Pons (tissue), 1 donor: ENCODE measurements at places on chromosomes 16 and 17.
A peak's percentile ranks its signal among the peaks of the same experiment; 100 is the strongest.

GRCh38 chr16:2154533-2155090, 970 bp upstream of the TRAF7 start:
- no peak for DNase-seq

GRCh38 chr16:77739559-77739892, 17.2 kb downstream of the NUDT7 start:
- DNase-seq: no peak

GRCh38 chr16:57289391-57290257, 5.2 kb upstream of the PLLP start:
- peak; percentile 94 for DNase-seq

- DNase-seq: no peak
These were observed 1.5 kb upstream of the PCYT2 start for GRCh38 chr17:81912441-81913309.

GRCh38 chr16:15046692-15047376, 9.0 kb downstream of the NTAN1 start:
- no peak for DNase-seq

DNA sequence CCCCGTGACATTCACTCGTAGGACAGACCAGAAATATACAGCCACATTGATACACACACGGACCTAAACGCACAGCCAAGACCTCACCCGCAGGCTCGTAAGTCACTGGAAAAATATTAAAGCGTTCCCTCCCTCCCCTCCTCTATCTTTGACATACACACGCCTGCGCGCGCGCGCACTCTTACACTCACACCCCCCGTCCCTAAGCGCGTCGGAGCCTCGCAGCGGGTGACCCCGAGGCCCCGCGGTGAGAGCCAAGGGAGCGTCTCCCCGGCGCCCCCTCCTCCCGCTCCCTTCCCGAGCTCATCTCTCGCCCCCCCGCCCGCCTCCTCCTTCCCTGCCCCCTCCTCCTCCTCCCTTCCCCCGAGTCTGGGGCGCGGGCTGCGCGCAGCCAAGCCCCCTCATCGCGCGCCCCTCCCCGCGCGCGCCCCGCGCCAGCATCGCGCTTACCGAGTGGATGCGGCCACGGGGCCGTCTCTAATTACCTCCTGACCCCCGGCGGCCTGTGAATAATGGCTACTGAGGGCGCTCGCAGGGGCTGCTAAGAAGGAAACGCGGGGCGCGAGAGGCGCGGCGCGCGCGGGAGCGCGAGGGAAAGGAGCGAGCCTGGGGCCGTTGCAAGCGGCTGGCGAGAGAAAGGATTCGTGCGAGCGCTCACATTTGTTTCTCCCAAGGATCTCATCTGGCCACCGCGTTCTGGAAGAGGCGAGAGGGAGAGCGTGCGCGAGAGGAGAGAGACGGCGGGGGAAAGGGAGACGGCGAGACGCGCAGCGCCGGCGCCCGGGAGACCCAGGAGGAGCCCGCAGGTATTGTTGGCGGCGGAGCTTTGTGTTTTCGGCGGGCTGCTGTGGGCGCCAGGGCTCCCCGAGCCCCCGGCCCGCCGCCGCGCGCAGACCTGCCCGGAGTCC, 42.4 kb downstream of the RAI1 start:
- no peak for DNase-seq

DNA sequence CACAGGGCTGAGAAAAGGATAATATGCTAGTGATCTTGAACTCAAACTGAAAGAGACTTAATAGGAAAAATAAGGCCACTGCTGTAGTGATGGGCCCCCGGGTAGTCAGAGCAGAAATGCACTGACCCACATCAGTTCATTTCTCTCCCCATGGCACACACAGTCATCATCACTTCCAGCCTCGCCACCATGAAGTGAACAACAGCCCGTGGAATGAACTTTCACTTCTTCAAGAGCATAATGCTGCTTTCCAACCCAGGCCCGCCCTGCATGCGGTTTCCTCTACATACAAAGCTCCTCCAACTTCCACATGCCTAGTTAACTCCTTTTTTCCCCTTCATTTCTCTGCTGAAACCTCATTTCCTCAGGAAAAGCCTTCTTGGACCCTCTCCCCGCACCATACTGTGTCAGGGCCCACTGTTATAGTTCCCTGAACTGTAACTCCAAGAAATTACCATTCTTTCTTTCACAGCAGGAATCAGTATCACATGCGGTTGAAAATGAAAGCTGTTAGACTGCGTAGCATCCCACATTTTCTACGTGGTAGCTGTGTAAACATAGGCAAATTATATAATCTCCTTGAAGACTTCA, 65.8 kb upstream of the SMIM36 start:
- peak; percentile 58 for DNase-seq

DNA sequence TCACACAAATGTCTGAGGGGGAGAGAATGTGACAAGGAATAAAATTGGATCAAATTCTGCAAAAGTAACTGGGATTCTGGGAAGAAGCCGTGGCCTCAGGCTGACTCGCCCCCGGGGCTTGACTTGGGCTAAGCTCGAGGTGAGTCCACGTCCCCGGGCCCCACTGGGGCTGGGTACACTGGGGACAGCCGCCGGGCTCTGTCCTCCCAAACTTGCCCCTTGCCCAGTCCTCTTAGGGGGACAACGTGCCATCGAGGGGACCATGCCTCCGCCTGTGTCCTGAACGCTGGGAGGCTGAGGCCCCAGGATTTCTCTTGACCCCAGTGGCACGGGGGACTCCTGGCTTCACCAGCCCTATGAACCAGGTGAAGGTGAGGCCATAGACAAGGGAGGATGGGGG, 21.1 kb downstream of the DOC2B start:
- DNase-seq: no peak

DNA sequence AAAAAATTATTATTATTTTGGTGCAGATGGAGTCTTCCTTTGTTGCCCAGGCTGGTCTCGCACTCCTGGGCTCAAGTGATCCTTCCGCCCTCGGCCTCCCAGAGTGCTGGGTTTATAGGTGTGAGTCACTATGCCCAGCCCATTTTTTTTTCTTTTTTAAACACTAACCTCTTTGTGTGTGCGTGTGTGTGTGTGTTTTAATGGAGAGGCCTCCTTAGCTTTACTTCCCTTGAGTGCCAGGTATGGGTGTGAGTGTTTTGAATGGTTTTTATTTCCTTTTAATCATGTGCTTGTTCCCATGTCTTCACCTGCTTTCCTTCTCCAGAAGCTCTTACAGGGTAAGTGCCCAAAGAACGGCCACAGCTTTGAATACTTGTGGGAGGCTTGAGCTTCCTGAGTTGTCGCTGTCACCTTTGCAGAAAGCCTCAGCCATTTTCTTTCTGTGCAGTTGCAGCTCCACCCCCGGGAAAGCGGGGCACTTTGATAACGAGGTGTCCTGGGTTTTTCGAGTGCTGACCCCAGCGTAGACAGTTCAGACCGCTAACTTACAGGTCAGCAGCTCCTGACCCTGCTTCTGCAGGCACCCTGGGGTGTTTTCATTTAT, 22.6 kb downstream of the AKAP1 start:
- DNase-seq: no peak

DNA sequence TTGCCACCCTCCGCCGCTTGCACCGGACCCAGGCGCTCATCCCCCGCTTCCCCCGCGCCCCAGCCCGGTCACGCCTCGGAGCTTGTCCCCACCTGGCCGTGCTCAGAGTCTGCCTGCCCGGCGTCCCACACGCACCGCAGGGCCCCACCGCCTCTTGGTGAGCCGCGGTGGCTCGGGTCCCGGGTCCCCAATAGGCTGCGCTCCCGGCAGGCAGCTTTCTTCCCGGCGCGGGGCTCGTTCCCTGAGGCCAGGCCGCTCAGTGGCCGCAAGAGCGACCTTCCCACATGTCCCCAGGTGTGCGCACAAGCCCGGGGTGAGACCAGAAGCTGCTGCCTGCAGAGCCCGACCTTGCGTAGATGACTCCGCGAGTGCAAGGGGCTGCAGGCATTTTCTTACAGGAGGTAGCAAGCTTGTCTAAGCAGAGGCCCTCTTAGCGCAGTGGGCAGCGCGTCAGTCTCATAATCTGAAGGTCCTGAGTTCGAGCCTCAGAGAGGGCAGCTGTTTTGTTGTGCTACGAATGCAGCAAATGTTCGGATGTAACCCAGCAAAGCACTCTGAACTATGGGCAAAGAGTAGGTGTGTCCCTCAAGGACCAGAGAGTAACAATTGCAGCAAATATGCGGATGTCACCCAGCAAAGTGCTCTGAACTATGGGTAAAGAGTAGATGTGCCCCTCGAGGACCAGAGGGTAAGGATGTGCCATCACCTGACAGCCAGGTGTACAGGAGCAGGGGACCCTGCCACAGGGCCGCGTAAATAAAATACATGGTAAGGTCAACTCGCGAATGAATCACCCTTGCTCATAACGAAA, 15.6 kb downstream of the TLE7 start:
- DNase-seq: peak; percentile 17

DNA sequence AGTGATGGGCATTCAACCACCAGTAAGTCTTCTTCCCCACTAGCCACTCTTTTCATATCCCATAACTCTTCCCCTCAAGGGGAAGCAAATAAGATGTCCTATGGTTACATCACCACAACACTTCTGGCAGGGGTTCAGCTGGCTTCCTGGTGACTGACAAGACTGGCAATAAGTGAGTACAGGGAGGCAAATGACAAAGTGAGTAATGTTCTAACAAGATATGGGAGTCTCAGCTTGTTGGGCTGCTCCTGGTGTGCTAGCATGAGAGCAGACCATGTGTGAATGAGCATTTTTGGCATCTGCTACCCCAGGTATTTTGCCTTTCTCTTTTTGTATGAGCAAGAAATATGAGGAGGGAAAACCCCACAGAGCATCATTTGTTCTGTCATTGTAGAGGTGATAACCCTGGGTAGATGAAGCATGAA, 9.9 kb downstream of the TMIGD1 start:
- DNase-seq: no peak

- DNase-seq: no peak
These were observed 94.7 kb upstream of the N4BP1 start for GRCh38 chr16:48704710-48705109.

DNA sequence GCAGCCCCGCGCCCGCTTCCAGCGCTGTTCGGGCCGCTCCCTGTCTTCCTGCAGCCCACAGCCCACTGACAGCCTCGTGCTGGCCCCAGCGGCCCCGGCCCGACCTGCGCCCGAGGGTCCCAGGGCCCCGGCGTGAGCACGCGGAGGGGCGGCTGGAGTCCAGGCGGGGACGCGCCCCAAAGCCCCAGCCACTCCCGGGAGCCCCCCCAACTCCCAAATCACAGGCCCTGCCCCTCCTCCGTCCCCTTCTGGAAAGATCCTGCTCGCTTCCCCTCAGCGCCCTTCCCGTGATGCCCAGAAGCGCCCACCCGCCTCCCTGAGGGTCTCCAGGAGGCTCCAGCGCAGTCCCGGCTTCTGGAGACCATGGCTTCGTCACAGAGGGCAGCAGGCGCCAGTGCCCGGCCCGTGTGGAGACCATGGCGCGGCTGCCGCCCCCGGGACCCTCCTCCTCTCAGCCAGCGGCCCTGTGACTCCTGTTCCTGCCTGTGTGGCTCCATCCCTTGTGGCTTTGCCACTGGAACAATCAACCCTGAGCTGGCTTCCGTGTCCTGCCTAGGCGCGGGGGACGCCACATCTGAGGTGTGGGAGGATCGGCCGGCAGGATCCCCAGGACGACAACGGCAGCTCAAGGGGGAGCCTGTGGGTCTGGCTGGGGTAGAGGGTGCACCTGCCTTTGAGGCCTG, 3.9 kb downstream of the UTS2R start:
- no peak for DNase-seq

- DNase-seq: peak; percentile 68
These were observed 31.9 kb downstream of the PMP22 start for GRCh38 chr17:15233022-15233805.

- no peak for DNase-seq
These were observed 3.9 kb downstream of the SKAP1 start for GRCh38 chr17:48426019-48426665.

DNA sequence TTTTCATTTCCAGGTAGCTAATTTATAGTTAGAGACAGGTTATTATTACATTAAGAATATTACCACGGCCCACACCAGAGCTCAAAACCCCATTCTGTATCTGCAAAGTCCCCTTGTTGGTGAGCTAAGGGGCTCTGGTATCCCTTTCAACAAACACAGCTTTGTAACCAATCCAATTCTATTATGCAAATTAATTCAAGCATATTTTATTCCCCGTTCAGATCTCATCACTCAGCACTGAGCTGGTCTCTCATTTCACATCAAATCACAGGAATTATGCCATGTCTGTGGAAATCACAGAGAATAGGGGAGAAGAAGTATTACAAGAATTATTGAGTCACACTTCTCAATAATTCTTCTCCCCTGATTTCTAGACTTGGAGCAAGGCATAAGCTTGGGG, 111.7 kb downstream of the CDH11 start:
- peak; percentile 78 for DNase-seq

- DNase-seq: no peak
These were observed 1.4 kb upstream of the CRYM start for GRCh38 chr16:21279501-21279900.

DNA sequence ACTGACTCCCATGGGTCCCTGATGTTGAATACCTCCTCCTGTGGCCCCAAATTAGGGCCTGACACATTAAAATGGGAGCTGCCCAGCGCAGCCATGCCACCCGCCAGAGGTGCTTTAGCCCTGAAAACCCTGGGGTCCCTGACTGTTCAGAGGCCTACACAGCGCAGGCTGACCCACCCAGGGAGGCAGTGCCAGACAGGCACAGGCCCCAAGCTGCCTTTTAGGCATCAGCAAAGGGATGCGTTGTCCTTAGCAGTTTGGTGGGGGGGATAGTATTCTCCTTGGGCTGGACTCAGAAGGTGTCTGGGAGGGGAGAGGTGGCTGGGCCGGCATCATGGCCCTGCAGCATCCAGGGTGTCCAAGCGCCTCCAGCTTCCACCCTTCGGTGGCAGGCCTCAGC, 1.4 kb downstream of the RAPGEFL1 start:
- DNase-seq: no peak

- no peak for DNase-seq
These were observed 51.4 kb downstream of the WSB1 start for GRCh38 chr17:27345141-27345904.

DNA sequence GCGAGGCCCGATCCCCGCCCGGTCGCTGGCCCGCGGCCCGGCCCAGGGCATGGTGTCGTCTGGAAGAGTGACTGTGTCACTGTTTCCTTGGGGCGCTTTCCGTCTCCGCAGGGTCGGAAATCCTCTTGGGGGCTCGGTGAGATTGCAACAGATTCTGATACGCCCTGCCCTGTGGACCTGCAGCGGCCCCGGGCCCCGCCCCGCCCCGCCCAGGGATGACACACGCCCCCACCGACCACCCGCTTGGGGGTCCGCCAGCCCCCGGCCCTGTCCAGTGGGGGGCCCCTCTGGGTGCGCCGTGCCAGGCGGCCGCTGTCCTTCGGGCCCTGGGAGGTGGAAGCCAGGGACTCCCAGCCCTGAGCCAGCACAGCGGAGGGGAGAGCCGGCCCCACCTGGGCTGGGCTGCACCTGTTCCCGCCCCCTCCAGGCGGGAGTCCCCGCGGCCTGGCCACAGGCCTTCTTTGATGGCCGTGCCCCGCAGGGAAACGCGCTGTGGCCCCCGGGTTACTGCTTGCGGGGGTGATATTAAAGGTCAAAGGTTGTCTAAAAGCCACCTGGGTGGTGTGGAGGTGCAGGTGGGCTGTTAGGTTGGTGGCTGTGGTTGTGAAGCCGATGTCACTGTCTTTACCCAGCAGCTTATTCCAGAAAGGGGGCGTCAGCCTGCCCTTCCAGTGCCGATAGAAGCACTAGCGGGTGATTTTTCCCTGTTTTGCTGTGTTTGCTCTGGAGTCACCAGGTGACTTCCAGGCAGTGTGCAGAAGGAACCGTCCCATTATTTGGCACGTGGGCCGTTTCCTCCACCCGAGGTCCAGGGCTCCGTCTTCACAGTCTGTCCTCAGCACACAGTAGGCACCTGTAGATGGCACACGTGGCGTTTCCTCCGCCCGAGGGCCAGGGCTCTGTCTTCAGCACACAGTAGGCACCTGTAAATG, 752 bp downstream of the TBC1D24 start:
- DNase-seq: no peak
